ENCODE measurements at places on chromosomes 12 and 14.

DNA sequence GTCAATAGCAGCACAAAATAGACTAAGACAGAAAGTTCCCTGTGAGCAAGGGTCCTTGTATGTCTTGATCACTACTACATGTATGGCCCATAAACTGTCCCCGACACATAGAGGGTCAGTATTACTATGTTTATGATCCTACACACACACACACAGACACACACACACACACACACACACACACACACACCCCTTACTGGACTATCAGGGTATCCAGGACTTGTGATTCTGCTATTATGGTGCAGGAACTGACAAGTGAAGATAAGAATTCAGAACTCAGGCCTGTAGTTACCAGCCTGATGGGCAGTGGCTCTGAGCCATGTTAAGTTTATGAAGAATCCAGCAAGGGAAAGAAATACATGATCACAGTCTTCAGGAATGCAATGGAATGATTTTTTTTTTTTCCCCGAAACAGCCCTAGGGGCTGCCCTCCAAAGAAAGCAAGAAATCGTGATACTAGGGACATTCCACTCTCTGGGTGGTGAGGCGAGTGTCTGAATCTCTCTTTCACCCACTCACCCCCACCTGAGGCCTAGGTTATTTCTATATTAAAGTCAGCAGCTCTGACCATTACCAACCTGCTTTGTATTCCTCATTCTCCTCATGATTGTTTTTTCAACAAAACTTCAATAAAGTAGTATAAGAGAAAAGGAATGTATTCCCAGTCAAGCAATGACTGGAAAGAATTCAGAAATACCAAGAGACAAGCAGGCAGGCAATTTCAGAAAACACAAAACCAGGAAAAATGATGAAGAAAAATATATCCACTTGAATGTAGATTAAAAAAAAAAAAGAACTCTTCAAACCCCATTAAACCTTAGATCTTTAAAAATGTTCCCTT, 105.8 kb downstream of the AVPR1A start:
- no peak for DNase-seq

- DNase-seq, result no peak
These were observed 56.4 kb downstream of the MON2 start for GRCh38 chr12:62522984-62523383.

DNA sequence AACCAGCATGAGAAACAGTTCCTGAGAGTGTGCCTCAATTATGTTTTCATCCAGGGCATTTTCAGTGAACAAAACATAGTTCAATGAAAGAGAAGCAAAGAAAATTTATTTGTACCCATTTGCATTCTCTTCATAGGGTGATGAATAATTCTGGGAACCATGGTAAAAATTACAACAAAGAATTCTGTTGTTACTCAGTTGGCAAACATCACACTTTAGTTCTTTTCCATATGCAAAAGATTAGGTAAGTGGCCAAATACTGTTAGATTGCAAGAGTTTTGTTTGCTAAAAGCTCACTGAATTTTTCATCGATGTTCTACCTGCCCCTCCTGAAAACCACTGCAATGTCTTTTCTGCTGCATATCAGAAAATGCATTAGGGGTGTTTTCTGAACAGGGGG, 132.4 kb upstream of the RGS6 start:
- no peak for DNase-seq

DNA sequence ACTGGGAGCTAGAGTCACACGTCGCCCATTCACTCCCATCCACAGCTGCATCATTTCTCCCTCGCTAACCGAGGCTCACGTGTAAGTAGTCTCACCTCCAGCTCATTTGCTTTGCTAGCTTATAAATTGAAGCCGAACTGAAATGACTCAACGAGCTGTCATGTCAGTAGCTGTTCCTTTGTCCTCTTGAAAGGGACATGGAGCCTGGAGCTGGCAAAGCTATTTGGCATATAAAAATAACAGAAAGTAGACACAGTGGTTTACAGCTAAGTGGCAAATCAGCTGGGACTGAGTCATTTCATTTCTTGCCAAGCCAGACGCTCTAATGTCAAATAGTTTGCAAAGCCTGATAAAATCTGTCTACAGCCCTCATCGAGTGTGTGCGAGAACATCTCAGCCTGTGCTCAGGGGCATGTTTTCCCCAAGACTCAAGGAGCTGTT, 114.4 kb upstream of the TMEM233 start:
- no peak for DNase-seq

DNA sequence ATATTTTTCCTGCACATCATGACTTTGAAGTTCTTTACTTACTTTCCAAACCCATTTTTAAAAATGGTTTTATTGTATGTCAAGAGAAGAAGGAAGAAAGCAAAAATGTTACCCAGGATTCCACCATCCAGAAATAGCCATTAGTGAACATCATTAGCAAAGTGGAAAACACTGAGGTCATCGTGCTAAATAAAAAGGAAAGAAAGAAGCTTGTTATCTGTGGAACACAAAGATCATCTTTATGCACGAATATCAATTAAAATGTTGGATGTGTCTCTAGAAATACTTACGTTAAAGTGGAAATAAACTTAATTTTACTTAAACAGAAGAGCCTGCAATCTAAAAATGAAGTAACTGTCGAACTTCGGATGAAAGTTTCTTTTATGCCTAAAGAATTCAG, 27.3 kb downstream of the SFSWAP start:
- DNase-seq, result no peak

- no peak for DNase-seq
These were observed 235.1 kb upstream of the DIO2 start for GRCh38 chr14:80446356-80446755.

DNA sequence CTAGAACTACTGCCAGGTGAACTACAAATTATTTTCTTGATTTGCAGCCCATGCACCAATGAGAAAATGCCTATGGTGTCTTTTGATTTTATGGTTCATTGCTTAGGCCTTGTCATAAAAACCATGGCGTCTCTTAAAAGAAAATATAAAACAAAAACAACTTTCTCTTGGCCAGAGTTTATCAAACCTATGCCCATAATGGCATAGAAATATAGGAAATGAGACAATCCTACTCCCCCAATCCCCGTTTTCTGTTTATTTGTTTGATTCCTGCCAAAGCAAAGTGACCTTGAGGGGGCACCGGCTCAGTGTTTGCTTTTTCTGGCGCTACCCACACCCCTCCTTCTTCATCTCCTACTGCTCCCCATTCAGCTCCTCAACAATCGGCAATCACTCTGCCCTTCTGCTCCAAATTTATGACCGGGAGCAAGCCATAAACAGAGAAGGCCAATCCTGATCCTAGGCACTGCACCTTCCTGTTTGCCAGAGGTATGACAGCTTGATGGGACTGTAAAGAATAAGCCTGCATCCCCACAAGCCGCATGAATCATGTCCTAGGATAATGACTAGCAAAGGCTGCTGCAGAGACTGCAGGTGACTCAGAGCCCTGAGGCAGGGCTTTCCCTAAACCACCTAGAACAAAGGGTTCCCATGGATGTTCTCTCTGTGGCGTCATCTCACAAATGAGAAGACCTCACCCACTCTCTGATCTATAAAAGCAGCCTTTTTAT, 874.9 kb downstream of the NRXN3 start:
- DNase-seq, result no peak
